ENCODE measurements at places on chromosomes 3 and 15.

- H3K4me3 ChIP-seq = no peak overlapping the region
- H3K4me1 ChIP-seq = peaks cover 2% of the 10 kb centered on the region
- no peaks in the 10 kb centered on the region for H3K27me3 ChIP-seq
- no peaks in the 10 kb centered on the region for H3K36me3 ChIP-seq
Observed at GRCh38 chr3:151974067-151974466, 100.6 kb downstream of the SUCNR1 start.

GRCh38 chr3:144524531-144524930 lies 552.9 kb downstream of the DIPK2A start:
- no peak for DNase-seq
- no peaks in the 10 kb centered on the region for H3K27me3 ChIP-seq
- no peak overlapping the region for H3K4me3 ChIP-seq
- H3K27ac ChIP-seq = no peak overlapping the region
- H3K4me1 ChIP-seq = no peaks in the 10 kb centered on the region
- H3K36me3 ChIP-seq = no peaks in the 10 kb centered on the region

- no peaks in the 10 kb centered on the region for H3K4me1 ChIP-seq
- H3K4me3 ChIP-seq = peak overlapping the region; percentile 64
- H3K27me3 ChIP-seq = no peaks in the 10 kb centered on the region
- no peak for DNase-seq
- no peaks in the 10 kb centered on the region for H3K36me3 ChIP-seq
Observed at GRCh38 chr3:3127432-3128010, 781 bp downstream of the TRNT1 start.

DNA sequence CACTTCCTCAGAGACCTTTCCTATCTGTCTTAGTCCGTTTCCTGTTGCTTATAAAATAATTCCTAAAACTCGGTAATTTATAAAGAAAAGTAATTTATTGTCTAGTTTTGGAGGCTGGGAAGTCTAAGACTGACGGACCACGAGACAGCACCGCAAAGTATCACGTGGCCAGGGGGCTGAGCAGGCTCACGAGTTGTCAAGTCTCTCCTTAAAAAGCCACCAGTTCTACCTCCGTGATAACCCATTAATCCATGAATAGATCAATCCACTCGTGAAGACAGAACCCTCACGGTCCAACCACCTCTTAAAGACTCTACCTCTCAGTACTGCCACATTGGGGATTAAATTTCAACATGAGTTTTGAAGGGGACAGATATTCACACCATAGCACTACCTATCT lies 821 bp downstream of the LINS1 start:
- H3K4me3 ChIP-seq = peak overlapping the region; percentile 64
- no peaks in the 10 kb centered on the region for H3K36me3 ChIP-seq
- H3K27ac ChIP-seq = no peak overlapping the region
- DNase-seq = peak; percentile 48
- H3K4me1 ChIP-seq = no peaks in the 10 kb centered on the region

GRCh38 chr3:141356046-141356445 lies 12.3 kb upstream of the ZBTB38 start:
- no peaks in the 10 kb centered on the region for H3K4me1 ChIP-seq
- no peak for DNase-seq
- H3K4me3 ChIP-seq = no peak overlapping the region
- H3K36me3 ChIP-seq = no peaks in the 10 kb centered on the region

GRCh38 chr3:119433613-119434325 lies 29.6 kb downstream of the TMEM39A start:
- H3K27me3 ChIP-seq = no peaks in the 10 kb centered on the region
- no peak overlapping the region for H3K27ac ChIP-seq
- H3K4me1 ChIP-seq = no peaks in the 10 kb centered on the region
- no peak for DNase-seq
- peaks cover 42% of the 10 kb centered on the region for H3K36me3 ChIP-seq
- H3K4me3 ChIP-seq = no peak overlapping the region

- H3K4me1 ChIP-seq = no peaks in the 10 kb centered on the region
- H3K4me3 ChIP-seq = no peak overlapping the region
- no peaks in the 10 kb centered on the region for H3K27me3 ChIP-seq
- no peak for DNase-seq
- no peaks in the 10 kb centered on the region for H3K36me3 ChIP-seq
- no peak overlapping the region for H3K27ac ChIP-seq
Observed at GRCh38 chr15:37837276-37837675, 97.2 kb upstream of the TMCO5A start.

- H3K4me1 ChIP-seq = no peaks in the 10 kb centered on the region
- no peaks in the 10 kb centered on the region for H3K27me3 ChIP-seq
- H3K27ac ChIP-seq = no peak overlapping the region
- DNase-seq = no peak
- H3K4me3 ChIP-seq = no peak overlapping the region
Observed at GRCh38 chr3:51390246-51391074, 625 bp upstream of the RBM15B start.

DNA sequence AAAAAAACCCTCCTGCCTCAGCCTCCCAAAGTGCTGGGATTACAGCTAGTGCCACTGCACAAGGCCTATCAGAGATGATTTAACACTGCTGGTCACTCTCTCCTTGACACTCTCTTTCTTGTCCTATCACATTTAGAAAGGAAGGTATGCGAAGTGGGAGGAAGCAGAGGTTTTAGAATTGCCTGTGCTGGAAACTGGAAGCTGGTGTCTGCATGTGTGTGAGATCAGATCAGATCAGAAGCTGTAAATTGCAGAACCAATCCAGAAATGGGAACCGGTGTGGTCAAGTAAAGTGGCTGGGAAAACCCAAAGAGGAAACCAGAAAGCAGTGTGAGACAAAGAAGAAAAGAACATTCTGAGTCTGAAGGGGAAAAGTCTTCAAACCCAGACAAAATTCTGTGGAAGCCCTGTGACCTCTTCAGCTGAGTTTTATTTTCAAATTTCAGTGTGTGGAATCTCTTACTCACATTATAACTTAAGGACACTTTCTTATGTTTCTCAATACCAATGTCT lies 2.8 kb downstream of the EFHB start:
- no peaks in the 10 kb centered on the region for H3K27me3 ChIP-seq
- H3K27ac ChIP-seq = no peak overlapping the region

- no peaks in the 10 kb centered on the region for H3K36me3 ChIP-seq
- no peak overlapping the region for H3K4me3 ChIP-seq
- H3K27me3 ChIP-seq = no peaks in the 10 kb centered on the region
- DNase-seq = no peak
Observed at GRCh38 chr3:85535517-85535916, 576.7 kb downstream of the CADM2 start.

DNA sequence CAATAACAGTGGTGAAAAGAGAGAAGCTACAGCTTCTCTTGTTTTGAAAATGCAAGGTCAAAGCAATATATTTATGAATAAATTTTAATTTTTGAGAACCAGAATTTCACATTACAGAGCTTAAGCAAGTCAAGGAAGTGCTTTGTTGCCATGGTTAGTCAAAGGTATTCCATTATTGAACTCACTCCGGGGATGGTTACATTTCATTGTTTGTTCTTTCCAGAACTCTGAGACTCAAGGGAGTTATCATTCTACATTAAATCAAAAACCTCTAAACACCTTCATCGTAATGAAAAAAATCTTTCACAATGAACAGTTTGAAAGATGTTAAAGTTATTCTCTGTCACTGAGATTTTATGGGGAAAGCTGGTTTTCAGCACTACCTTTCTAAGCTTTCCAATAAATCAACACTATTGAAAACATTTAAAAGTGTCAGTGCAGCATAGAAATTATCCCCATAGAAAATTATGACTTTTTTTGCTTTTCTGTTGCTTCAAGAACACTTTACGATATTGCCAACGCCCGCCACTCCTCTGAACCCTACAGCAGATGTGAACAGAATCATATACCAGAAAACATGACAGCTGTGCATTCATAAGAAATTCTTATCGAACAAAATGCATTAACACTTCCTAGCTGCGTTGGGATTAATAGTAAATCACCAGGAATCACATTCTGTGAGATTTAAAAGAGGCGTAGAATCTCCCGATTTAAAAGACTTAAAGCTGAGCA lies 83.0 kb downstream of the OTOL1 start:
- H3K27ac ChIP-seq = no peak overlapping the region
- no peaks in the 10 kb centered on the region for H3K4me1 ChIP-seq
- no peak for DNase-seq
- H3K27me3 ChIP-seq = no peaks in the 10 kb centered on the region

GRCh38 chr15:77654975-77655374 lies 22.3 kb upstream of the LINGO1 start:
- no peak overlapping the region for H3K4me3 ChIP-seq
- no peak overlapping the region for H3K27ac ChIP-seq

DNA sequence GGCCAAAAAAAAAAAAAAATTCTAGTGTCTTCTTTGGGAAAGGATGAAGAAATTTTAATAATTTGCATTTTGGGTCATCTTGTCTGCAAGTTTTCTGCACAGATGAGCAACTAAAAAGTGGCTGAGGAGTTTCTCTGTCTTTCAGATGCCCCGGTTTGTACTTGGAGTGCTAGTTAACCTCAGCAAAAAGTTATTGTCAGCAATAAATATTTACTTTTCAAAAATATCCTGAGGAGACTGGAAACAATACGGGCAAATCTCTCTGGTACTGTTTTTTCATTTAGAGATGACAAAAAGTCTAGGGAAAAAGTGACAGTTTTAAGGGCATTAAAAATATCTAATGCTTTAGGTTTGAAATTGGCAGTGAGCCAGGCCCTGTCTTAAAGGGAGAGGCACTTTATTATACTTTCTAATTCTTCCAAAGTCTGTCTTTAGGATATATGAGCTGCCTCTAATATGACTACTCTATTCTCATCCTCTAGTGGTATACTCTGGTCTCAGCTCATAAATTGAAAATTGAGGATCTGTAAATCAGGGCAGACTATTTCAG lies 436.0 kb upstream of the NR2F2 start:
- no peak overlapping the region for H3K4me3 ChIP-seq
- no peaks in the 10 kb centered on the region for H3K4me1 ChIP-seq
- no peak for DNase-seq
- no peaks in the 10 kb centered on the region for H3K27me3 ChIP-seq
- no peak overlapping the region for H3K27ac ChIP-seq
- H3K36me3 ChIP-seq = no peaks in the 10 kb centered on the region

GRCh38 chr15:27669641-27670040 lies 429.5 kb downstream of the OCA2 start:
- no peak overlapping the region for H3K4me3 ChIP-seq
- no peaks in the 10 kb centered on the region for H3K4me1 ChIP-seq
- H3K27ac ChIP-seq = no peak overlapping the region
- no peaks in the 10 kb centered on the region for H3K36me3 ChIP-seq

DNA sequence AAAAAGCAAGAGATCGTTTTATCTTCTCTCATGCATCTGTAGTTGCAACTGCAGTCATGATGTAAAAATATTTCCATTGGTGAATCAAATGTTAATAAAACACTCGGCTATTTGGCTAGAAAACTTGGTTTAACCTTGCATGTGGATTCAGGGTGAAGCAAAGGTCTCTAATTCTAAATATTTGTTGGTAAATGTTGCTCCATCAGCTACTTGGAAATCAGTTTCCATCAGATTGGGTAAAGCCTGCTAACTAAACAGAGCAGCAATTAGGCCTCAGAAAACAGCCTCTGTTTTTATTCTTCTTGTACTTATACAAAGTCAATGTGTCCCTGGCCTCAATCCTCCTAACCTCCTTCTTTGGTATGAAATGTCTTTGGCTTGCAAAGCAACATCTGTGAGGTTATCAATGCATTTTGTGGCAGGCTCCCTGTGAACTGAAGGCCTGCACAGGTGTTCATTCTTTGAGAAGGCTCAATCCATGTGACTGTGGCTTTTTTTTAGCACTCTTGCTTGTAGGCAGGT lies 312.3 kb downstream of the WDR72 start:
- no peaks in the 10 kb centered on the region for H3K4me1 ChIP-seq
- H3K27ac ChIP-seq = no peak overlapping the region
- H3K36me3 ChIP-seq = no peaks in the 10 kb centered on the region
- H3K4me3 ChIP-seq = no peak overlapping the region

- H3K27me3 ChIP-seq = no peaks in the 10 kb centered on the region
- H3K27ac ChIP-seq = no peak overlapping the region
- DNase-seq = no peak
Observed at GRCh38 chr15:88089024-88089620, 167.4 kb downstream of the NTRK3 start.

- H3K27me3 ChIP-seq = no peaks in the 10 kb centered on the region
- peaks cover 3% of the 10 kb centered on the region for H3K4me1 ChIP-seq
- H3K4me3 ChIP-seq = no peak overlapping the region
- DNase-seq = no peak
- H3K36me3 ChIP-seq = no peaks in the 10 kb centered on the region
- H3K27ac ChIP-seq = no peak overlapping the region
Observed at GRCh38 chr15:44101944-44102343, 93.1 kb downstream of the FRMD5 start.

- H3K4me1 ChIP-seq = no peaks in the 10 kb centered on the region
- H3K27me3 ChIP-seq = no peaks in the 10 kb centered on the region
- no peak for DNase-seq
- H3K36me3 ChIP-seq = no peaks in the 10 kb centered on the region
- no peak overlapping the region for H3K27ac ChIP-seq
Observed at GRCh38 chr3:158352551-158352950, 218.4 kb upstream of the MLF1 start.

- H3K4me3 ChIP-seq = no peak overlapping the region
- no peak overlapping the region for H3K27ac ChIP-seq
- H3K4me1 ChIP-seq = peaks cover 3% of the 10 kb centered on the region
- H3K36me3 ChIP-seq = no peaks in the 10 kb centered on the region
- DNase-seq = no peak
- H3K27me3 ChIP-seq = no peaks in the 10 kb centered on the region
Observed at GRCh38 chr15:62877276-62877857, 165.2 kb upstream of the TPM1 start.

- H3K4me3 ChIP-seq = no peak overlapping the region
- H3K27me3 ChIP-seq = no peaks in the 10 kb centered on the region
- no peaks in the 10 kb centered on the region for H3K36me3 ChIP-seq
- peaks cover 3% of the 10 kb centered on the region for H3K4me1 ChIP-seq
Observed at GRCh38 chr15:35669432-35670045, 123.6 kb upstream of the DPH6 start.

DNA sequence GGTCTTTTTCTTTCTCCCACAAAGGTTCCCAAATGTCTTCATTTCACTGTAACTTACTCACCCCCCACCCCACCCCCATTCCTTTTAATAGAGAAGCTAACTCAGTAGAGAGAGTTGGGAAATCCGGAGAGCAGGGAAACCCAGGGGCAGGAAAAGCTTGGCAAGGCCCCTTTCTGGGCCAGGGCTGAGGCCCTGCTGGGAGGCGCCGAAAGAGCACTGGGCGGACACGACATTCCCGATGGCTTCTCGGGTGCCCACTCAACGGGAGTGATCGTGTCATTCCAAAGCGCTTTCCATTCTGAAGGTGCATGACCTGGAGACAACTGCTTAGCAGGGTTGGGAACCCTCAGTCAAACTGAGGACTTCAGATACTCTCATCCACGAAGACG lies 1.6 kb upstream of the DALRD3 start:
- H3K4me3 ChIP-seq = no peak overlapping the region
- H3K36me3 ChIP-seq = no peaks in the 10 kb centered on the region
- no peak for DNase-seq
- no peak overlapping the region for H3K27ac ChIP-seq

DNA sequence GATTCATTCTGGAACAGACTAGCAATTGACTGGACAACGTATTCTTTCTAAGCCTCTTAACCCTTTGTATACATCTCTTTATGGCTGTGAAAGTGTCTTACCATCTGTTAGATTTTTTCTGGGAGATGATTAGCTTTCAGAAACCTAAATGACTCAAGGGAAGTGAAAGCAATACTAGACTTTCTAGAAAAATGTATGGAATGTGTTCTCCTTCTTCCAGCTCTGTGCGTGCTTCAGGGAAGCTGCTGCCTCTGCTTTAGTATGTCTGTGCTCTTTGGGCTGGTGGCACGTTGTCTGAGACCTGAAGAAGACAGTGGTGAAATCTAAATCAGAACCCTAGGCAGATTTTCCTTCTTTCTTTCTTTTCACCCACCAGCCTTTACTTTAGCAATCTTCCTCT lies 89.5 kb downstream of the ITPR1 start:
- peak overlapping the region; percentile 6 for H3K4me3 ChIP-seq
- no peak for DNase-seq
- peaks cover 14% of the 10 kb centered on the region for H3K4me1 ChIP-seq
- H3K36me3 ChIP-seq = no peaks in the 10 kb centered on the region
